ENCODE measurements at places on chromosomes 2 and 18.
A peak's percentile ranks its signal among the peaks of the same experiment; 100 is the strongest.

GRCh38 chr2:67716895-67717396 is 319.8 kb downstream of the ETAA1 start:
- DNase-seq: no peak

DNA sequence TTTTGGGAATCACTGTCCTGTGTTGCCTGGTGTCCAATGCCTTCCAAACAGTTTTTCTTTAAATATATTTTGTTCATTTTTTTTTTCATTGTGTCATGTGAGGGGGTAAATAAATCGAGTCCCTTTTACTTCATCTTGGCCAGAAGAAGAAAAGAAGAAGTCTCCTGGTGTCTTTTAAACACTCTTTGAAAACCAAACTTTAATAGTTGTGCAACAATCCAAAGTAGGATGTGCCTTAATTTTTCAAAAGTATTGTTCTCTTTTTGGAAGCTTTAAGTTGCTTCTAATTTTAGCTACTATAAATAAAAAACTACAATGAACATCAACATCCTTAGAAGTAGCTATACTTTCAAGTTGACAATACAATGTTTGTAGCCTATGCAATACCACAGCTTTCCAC is 154.9 kb downstream of the ATAD2B start:
- DNase-seq: no peak

GRCh38 chr18:22463076-22463475 is 45.4 kb upstream of the CTAGE1 start:
- no peak for DNase-seq

DNA sequence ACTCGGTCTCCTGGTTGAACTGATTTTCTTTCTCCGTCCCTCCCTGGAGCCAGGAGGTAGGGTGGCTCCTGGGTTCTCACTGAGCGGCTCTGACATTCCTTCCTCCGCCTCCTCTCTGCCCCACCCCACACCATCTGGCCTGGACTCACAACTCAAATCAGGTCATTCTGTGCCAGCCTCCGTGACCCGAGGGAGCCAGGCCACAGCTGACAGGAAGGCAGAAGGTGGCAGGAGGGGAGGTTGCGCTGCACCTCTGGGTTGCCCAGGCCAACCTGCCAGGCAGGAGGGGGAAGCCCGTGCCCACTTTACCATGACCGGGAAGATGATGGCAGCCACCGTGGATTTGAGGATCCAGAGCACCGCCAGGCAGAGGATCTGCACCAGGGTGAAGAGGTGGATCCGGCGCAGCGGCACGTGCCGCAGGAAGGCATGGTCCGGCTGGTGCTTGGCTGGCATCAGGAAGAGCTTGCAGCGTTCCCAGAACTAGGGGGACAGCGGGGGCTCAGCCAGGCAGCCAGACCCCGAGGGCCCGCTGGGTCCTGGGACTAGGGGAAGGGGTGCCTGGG is 28.3 kb downstream of the MTHFD2 start:
- no peak for DNase-seq

- peak; percentile 12 for DNase-seq
Measured at GRCh38 chr18:76126327-76126726, 368.7 kb downstream of the ZNF516 start.

- no peak for DNase-seq
Measured at GRCh38 chr2:233408366-233409285, 54.3 kb downstream of the DGKD start.

GRCh38 chr2:196160101-196160500 is 11.3 kb downstream of the STK17B start:
- DNase-seq: no peak

DNA sequence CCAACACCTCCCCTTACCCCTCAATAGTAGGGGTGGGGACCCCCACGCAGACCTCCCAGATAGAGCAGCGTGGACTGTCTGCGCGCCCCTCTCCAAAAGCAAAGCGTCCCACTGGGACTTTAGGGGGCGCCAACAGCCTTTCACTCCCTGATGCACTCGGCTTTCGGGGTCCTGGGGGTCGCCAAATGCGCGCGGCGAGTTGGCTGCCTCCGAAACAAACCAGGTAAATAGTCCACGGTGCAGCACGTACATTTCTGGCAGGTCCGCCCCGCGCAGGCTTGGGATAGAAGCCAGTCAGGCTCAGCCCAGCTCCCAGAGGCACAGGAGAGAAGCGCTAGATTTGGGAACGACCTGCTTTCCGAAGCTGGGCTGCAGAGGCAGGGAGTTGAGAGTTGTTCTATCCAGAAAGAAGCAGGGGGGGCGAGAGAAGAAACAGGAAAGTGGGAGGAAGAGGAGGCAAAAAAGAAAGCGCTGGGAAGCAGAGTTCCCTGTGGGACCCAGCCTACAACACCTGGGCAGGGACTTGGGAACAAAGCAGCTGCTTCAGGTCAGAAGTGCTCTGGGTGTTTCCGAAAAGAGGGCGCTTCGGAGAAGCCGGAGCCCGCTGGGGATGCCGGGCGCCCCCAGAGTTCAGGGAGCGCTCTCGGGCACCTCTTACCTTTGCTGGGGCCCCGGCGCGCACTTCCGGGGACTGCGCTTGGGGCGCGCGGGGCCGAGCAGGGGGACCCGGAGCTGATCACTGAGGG is 544 bp downstream of the EVA1A start:
- DNase-seq: no peak

DNA sequence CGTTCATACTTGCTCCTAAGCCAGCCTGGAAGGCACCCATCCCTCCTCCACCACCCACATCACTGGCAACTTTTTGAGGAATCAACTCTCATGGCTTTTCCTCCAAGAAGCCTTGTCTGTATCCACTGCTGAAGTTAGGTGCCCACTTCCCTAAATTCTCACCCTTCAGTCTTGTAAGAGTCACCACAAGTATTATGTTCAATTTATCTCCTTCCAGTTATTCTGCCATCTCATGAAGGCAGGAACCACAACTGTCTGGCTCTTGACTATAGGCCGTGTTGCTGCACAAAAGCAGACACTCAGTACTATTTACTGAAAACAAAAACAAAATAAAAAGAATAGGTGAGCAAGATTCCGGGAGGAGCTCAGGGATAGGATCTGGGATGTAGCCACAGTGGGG is 234.8 kb downstream of the CYRIA start:
- DNase-seq: no peak

DNA sequence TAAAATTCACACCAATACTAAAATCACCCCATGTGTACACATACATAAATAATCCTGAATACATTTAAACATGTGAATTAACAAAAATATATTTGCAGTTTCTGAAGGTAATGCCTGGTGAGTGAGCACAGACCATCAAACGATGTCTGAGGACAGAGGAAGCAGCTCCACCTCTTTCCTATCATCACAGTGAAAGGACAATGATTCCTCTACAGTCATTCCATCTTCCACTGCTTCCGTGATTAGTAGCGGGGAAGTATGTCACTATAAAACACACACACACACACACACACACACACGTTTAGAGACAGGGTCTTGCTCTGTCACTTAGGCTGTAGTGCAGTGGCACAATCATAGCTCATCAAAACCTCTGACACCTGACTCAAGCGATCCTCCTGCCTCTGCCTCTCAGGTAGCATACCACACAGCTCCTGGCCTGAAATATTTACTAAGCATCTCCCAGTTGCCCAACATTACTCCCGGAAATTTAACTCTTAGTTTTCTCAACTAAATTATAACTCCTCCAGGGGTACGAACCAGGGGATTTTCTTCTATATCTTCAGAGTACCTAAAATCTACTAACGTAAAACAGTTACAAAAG is 12.8 kb downstream of the FAM210A start:
- no peak for DNase-seq

GRCh38 chr18:50924372-50924771 is 43.5 kb upstream of the ELAC1 start:
- DNase-seq: no peak

GRCh38 chr2:217947383-217948350 is 55.1 kb downstream of the TNS1 start:
- no peak for DNase-seq

GRCh38 chr2:233811087-233811486 is 33.0 kb downstream of the MROH2A start:
- no peak for DNase-seq

DNA sequence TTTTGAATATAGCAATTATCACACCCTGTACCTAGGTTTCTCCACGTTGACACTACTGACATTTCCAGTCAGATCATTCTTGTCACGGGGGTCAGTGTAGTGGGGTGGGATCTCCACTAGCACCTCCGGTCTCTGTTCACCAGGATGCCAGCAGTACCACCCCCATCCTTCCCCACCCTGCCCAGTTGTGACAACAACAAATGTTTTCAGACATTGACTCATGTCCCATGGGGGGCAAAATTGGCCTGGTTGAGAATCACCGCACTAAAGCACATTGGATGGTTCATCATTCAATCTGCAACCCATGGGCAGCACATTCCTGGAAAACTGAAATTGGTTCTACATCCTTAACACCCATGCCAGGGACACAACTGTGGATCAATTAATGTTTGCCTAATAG is 32.3 kb downstream of the FEZ2 start:
- DNase-seq: no peak

DNA sequence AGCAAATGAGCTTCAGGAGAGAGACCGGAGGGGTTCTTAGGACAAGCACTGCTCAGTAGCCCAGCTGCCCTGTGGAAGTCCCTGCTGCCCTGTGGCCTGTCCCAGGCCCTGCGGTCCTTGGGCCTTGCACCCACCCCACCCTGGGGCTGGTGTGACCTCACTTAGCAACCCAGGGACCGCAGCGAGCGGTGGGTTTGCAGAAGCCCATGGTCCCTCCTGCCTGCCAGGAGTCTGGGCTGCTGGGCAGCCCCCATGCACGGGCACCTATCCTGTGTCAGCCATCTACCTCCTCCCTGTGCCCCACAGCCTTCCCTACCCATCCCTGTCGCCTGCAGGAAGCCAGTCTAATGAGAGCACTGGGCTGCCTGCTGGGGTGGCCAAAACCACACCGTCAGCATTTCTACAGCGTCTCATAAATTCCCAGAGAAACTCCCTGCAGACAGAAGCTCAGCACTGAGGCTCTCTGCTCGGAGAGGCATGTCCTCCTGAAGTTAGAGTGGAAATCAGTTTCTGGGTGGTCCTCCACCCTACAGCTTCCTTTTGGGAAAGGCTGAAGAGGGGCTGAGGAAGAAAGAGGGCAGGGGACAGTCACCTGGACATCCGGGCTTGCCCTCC is 231.1 kb upstream of the HS6ST1 start:
- no peak for DNase-seq
